ENCODE measurements at places on chromosomes 12 and 14.

GRCh38 chr14:92121207-92121669, 268 bp downstream of the NDUFB1 start:
- no peak for DNase-seq

GRCh38 chr12:131852551-131853299, 24.5 kb downstream of the MMP17 start:
- DNase-seq, result no peak

DNA sequence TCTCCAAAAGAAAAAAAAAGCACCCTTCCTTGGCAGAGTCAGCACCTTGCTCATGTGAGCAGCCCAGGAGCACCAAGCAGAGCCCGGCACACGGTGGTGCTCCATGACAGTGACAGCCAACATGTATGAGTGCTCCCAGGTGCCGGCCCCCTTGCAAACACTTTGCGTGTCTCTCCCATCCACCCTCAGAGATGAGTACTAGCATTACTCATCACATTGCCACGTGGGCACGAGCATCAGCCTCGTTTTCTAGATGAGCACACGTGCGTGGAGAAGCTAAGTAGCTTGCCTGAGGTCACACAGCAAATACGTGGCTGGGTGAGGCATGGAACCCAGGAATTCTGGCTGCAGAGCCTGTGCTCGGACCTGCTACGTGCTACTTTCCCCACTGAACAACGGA, 177.9 kb upstream of the PRMT8 start:
- no peak for DNase-seq

DNA sequence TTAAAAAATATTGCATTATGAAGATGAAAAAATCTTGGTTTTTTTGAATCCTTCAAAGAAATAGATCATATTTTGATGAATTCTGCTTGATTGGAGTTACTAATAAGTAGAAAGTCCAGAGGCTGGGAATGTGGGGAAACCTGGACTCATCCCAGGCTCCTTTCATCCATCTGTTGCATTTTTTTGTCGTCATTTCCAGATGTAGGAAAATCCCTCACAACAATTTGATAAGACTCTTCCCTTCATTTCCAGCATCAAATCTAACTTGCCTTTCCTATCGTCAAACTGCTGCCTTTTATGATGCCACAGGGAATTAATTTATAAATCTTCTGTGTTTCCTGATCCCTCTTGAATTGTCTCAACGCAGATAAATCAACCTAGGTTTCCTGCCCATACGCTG, 211.6 kb downstream of the FBXL14 start:
- no peak for DNase-seq

DNA sequence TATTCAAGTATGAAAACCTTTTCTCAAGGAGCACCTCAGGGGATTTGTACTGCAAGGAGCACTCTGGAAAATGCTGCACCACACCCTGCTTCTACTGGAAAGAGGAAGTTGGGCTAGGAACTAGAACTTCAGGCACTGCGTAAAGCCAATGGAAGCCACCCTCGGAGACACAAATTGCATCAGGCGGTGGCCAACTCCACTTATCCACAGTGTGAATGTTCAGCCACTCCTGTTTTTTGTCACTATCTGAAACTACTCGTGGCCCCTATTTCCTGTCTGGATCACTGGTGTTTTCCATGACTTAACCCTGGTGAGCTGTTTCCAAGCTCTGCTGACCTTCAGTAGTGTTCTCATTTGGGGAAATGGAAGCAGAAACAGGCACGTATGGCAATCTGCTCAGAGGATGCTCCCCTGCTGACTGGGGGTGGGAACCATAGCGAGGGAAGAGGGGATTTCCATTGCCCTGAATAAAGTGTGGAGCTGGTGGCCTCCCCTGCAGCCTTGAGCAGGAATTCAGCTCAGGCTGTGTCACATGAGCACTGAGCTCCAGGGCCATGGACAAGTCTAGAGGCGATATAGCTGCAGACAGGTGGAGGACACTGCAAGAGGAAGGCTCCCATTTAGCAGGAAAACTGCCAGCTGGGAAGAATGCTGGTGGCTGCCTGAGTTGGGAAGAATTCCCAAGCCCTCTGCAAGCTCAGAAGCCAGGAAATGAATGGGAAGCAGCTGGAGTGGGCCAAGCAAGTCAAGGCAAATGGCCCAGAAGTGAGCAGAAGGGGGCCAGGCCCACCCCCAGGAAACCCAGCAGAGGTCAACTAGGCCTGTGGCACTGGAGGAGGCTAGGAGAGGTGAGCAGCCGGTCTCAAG, 50.5 kb upstream of the RAP1B start:
- no peak for DNase-seq

DNA sequence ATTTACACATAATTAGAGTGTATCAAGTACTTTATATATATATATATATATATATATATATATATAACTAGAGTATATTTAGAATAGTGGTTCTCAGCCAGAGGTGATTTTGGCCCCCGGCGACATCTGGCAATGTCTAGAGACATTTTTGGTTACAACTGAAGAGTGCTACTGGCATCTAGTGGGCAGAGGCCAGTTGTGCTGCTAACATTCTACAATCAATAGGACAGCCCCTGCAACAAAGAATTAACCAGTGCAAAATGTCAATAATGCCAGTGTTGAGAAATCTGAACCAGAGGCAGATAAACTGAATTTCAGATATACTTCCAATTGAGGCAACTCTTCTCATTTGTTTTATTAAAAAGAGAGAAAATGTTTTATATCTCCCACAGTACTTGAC, 8.9 kb downstream of the GTF2A1 start:
- DNase-seq, result peak; percentile 20

- DNase-seq, result no peak
Observed at GRCh38 chr12:122544537-122544936, 17.5 kb downstream of the KNTC1 start.

DNA sequence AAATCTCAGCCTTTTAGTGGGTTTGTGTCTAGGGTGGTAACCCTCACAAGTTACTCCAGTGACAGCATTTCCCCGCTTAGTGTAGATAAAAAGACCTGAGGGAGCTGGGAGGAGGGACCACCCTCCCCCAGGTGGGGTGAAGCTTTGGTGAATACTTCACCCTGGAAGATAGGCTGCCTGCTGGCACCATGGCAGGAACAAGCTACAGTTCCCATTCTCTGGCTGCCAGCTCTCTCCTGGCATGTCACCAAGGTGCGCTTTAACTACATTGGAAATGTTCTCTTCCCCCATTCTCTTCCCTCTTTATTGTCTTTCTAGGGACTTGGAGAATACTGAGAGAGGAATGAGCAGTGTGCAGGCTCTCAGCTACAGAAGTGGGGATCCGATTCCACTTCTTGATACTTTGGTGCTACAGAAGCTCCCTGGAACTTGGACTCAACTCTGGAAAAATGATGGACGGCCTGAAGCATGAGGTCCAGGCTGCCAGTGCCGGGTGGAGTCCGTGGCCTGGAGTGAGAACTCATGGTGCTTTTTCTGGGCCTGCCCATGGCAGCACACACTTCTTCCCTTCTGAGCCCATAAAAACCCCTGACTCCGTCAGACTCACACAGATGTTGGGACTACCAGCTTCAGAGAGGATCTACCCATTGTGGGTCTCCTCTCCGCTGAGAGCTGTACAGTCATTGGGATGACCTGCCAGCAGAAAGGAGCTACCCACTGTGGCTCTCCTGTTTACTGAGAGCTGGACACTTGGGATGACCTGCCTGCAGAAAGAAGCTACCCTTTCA, 198.0 kb downstream of the ADGRD1 start:
- DNase-seq, result no peak

DNA sequence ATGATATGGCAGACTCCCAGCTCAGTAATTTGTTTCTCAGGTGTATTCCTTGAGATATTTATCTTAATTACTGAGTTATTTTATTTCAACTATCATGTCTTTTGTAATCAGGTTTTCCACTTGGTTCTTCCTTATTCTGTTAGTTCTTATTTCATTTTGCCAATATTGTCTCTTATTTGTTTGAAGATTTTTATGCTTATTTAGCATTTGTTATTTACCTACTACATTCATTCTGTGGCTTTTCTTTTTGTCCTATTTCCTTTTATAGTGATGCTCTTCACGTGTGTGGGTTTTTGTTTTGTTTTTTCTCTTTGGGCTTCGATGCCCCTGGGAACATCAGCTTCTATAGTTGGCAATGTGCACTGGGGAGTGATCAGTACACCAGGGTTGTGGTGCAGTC, 40.5 kb upstream of the CRADD start:
- DNase-seq, result no peak

- no peak for DNase-seq
Observed at GRCh38 chr14:92565718-92566115, 52.1 kb downstream of the RIN3 start.

DNA sequence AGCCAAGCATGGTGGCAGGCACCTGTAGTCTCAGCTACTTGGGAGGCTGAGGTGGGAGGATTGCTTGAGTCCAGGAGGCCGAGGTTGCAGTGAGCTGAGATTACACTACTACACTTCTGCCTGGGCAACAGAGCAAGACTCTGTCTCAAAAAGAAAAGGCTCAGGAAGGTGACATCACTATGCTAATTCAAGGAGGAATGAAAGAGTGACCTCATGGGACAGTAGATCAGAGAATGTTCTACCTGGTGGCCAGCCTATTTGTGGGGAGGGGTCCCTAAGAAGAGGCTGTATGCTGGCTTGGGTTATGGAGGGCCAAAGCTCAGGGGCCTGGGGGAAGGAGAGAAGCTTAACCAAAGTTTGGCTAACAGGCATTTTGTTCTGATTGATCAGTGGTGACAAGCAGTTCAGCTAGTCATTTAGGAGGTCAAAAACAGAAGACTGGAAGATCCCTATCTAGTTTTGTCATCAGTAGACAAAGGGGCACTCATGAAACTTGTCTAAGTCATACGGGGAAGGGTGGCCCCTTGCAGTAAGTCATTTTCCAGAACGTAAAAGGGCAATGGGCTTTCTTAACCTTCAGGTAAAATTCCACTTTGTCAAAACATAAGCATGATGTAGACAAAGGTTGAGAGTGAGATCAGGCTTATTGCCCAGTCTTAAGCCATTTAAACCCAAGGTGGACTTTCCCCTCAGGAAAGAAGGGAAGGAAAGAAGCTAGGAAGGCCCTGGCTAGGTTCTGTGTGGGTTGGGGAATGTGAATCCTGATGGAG, 60.8 kb upstream of the EEA1 start:
- DNase-seq, result no peak

DNA sequence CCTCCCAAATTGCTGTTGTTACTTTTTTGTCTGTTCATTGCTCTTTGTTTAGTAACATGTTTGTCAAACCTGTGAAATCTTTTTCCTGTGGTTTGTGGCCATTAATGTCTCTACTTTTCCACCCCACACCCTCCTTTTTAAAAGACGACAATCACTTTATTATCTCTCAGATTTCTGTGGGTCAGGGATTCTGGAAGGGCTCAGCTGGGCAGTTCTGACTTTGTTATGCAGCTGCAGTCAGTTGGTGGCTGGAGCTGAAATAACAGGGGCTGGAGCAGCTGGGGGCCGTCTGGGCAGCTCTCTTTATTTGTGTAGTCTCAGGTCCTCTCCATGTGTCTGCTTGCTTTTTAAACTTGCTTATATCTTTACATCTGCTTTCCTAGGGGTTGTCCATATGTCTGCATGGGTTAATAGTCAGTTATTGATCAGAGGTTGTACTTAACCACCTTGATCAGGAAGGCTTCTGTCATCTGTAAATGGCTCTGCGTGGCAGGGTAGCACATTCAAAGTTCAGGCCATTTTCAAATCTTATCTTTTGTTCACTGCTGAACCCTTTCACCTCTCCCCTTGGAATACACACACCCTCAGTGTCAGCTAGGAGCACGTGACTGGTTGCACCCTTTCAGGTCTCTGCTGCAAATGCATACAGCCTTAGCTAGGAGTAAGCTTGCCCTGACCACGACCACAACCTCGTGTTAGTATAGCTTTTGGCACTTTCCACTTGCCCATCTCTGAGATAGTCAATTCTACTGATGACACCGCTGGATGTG, 27.9 kb downstream of the BORCS5 start:
- no peak for DNase-seq

GRCh38 chr14:37515771-37516170, 79.3 kb downstream of the FOXA1 start:
- DNase-seq, result no peak

GRCh38 chr14:75249251-75249957, 29.2 kb upstream of the FOS start:
- DNase-seq, result no peak

GRCh38 chr12:79997096-79997791, 62.3 kb upstream of the PPP1R12A start:
- DNase-seq, result no peak

DNA sequence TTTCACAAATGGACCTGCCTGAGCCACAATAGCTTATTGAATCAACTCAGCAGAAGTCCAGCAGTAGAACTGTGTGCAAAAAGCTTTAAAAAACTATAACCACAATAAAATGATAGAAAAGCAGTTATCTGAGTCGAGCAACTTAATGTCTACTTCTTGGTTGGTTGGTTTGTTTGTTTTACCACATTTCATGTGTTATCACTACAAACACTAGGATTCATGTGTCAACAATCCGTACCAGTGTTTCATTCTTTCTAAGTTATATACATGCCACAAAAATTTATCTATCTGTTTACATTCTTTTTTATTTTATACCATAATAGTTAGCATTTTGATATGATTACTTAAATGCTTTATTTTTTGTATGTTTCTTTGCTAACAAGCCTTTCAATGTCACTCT, 339.0 kb downstream of the KCNH5 start:
- DNase-seq, result no peak

DNA sequence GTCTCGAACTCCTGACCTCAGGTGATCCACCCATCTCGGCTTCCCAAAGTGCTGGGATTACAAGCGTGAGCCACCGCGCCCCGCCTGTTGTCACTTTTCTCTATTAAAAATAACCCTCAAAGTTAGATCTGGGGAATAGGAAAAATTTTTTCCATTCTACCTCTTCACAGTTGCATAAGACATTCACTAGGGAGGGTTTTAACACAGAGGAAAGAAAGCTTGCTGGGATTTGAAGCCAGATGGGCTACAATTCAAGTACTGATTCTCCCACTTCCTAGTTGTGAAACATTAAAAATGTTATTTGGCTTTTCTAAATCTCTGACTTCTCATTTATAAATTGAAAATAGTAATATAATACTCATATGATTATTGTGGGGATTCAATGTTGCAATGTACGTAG, 23.3 kb upstream of the SLC15A5 start:
- no peak for DNase-seq

DNA sequence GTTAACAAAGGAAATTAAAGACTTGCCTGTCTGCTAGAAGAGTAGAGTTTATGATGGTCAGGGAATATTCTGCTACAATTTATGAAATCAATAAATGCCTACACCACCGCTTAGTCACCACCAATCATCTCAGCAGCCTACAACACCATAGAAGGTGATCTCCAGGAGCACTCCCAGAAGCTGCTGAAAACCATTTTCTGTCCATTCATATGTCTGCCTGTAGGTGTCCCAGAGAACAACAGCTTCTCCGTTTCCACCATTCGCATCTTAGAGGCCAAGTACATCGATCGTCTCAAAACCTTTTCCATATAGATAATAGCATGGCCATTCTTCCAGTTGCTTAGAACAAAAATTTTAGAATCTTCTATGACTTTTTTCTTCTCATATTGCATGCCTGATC, 303.4 kb downstream of the KCNC2 start:
- no peak for DNase-seq

GRCh38 chr14:32468955-32469354, 139.9 kb downstream of the AKAP6 start:
- no peak for DNase-seq

Data from substantia nigra (tissue), 51 donors.